Activated CD8-positive, alpha-beta memory T cell treated with anti-CD3 and anti-CD28 coated beads, Interleukin-2, amount 50 U/mL, for 4 hours (primary cell): ENCODE measurements at places on chromosomes 13 and 19.
A peak's percentile ranks its signal among the peaks of the same experiment; 100 is the strongest.

DNA sequence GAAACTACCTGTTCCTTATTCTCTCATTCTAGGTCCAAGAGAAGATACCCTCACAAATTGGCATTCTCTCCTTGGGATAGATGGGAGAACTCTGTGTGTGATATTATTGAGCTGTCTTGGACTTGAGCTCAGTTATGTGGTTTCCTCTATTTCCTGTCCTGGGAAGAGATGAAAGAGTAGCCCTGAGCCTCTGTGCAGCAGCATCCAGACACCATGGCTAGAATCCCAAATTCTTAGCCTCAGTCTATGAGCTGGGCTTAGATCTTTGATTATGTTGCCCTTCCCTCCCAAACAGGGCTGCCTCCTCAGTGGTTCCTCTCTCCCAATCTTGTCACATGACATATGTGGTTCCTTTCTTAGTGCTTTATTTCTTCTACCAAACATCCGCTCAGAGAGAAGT is 290.7 kb downstream of the SPRY2 start:
- DNase-seq = no peak

GRCh38 chr13:74080762-74081161 is 53.4 kb downstream of the KLF12 start:
- no peak for DNase-seq

- peak; percentile 59 for DNase-seq
Observed at GRCh38 chr19:19591133-19591825, 27.2 kb downstream of the PBX4 start.

GRCh38 chr19:47133021-47133471 is 2.4 kb downstream of the SAE1 start:
- no peak for DNase-seq

DNA sequence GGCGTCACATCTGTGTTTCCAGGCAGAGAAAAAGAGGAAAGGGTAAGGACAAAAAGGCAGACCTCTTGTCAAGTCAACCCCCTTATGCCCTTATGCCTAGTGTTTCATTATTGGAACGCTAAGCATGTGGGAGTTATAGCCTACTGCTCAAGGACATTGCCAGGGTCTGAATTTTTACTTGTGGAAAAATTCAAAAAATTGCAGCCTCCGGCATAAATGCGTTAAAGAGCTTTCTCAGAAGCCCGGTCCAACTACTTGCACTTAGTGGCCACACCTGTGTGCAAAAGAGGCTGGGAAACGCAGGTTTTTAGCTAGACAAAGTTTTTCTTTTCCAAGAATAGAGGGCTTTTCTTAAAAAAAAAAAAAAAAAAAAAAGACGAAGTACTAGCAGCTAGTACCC is 139.8 kb downstream of the DPF1 start:
- DNase-seq = no peak

GRCh38 chr19:33094436-33095067 is 13.6 kb downstream of the GPATCH1 start:
- no peak for DNase-seq

- DNase-seq = no peak
Observed at GRCh38 chr19:31146546-31147183, 202.6 kb downstream of the TSHZ3 start.

GRCh38 chr19:14561847-14562351 is 10.0 kb downstream of the NDUFB7 start:
- DNase-seq = no peak
